Suprapubic skin (tissue), 4 donors: ENCODE measurements at places on chromosomes 5 and 9. TPM values are rescaled to one million over a fixed set of nuclear protein-coding genes. Genes with fewer than 3 reads are reported as not detected.
A peak's percentile ranks its signal among the peaks of the same experiment; 100 is the strongest.

DNA sequence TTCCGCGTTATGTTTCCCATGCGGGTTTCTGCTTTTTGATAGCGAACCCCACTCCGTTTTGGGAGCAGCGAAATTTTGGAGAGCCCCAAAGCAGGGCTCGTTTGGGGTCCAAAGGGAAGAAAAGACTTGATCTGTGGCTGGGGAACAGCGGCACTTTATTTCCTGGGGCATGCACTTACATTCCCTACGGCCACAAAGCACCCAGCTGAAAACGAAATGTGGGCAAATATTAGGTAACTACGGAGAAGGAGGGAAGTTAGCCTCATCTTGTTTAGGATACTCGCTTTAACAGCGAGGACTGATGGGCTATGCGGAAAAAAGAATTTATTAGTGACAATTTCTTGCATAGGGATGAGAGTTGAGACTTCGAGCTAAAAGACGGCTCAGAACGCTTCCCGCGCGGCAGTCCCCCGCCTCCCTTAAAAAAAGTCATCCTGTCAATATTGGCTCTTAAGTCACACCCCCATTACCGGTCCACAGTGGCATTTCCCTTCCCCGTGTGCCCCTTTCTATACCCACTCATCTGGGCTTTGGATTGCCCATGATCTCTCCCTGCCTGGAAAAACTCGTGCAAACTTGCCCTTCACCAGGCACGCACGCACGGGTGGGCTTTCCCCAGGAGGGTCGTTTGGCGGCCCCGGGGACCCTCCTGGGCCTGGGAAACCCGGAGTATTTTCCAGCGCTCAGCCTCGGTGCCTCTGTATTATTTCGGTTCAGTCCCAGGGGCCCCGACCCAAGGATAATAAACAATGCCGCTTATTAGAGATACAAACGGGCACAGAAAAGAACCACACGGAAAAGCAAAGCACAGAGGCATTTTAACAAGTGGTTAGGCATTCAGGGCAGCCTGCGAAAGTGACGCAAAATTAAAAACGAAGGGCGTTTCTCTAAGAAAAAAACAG, 35.8 kb upstream of the NFIB start:
- peaks cover 17% of the 10 kb centered on the region for H3K27me3 ChIP-seq
- peaks cover 75% of the 10 kb centered on the region for H3K4me1 ChIP-seq
- H3K4me3 ChIP-seq, result peak overlapping the region; percentile 61
- H3K27ac ChIP-seq, result peak overlapping the region; percentile 88
- H3K36me3 ChIP-seq, result no peaks in the 10 kb centered on the region

GRCh38 chr9:115672477-115673316, 480.9 kb upstream of the PAPPA start:
- no peaks in the 10 kb centered on the region for H3K4me1 ChIP-seq
- H3K4me3 ChIP-seq, result no peak overlapping the region
- DNase-seq, result no peak
- H3K27ac ChIP-seq, result no peak overlapping the region
- no peaks in the 10 kb centered on the region for H3K27me3 ChIP-seq

DNA sequence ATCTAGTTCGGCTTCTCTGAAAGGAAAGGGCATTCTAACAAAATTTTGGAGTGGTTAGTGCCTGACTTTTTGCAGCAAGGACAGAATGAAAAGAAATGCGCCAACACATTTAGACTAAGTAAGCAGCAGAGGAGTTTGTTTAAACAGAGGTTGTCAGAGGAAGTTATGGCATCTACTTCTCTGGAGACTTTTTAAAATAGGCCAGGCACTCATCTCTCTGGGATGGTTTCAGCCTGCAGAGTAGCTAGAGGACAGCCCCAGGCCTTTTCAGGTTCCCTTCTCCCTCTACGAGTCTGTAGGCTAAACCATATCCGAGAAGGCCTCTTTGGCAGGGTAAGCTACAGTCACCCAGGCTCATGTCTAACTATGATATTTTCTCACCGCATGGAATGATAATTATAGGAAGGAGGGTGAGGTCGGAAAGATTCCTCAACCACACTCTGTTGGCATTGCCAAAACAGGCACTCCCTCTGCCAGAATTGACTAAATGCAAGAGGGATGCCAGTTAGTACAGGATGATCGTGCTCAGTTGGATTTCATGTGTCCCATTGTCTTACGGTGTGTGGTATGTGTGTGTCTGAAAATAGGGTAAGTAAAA, 1.4 kb upstream of the CTXN3 start:
- H3K36me3 ChIP-seq, result no peaks in the 10 kb centered on the region
- H3K27me3 ChIP-seq, result no peaks in the 10 kb centered on the region
- H3K27ac ChIP-seq, result no peak overlapping the region
- no peak overlapping the region for H3K4me3 ChIP-seq
- no peak for DNase-seq
- H3K4me1 ChIP-seq, result peaks cover 7% of the 10 kb centered on the region

SUSD3 gene
- 2.8 TPM for total RNA-seq

DNA sequence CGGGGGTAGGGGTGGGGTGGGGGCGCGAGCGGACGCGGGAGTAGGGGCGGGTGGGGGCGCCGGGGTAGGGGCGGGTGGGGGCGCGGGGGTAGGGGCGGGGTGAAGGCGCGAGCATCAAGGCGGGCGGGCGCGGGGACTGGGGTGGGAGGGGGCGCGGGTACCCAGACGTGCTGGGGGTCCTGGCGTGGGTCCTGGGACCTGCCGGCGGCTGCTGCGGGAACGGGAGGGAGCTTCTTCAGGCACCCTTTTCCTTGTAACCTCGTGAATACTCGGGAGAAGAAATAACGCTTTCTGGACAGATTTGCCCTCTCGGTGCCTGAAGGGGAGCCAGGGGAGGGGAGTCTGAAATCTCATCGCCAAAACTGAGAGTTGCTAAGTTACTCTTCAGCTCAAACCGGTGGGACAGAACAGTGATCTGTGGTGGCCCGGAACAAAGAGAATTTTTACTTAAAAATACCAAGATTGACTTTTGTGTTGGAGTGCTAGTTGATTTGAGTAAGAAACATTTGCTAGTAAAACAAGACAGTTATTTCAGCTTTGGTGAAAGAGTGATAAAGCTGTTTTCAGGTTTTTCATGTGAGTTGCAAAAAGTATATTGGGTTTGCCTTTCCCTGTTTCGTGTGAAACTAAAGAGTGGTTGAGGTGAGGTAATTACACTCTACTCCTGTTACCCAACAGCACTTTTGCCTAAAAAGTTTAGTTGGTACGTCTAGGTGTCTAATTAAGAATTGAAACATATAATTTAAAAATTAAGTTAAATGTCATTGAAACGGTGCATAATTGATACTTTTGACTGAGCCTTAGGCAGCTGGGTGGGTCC, 643 bp downstream of the PLEKHG4B start:
- DNase-seq, result peak; percentile 54
- H3K4me3 ChIP-seq, result peak overlapping the region; percentile 55
- H3K4me1 ChIP-seq, result peaks cover 8% of the 10 kb centered on the region
- peaks cover 72% of the 10 kb centered on the region for H3K27me3 ChIP-seq
- H3K36me3 ChIP-seq, result no peaks in the 10 kb centered on the region
- no peak overlapping the region for H3K27ac ChIP-seq

GRCh38 chr5:91219091-91219802, 163.9 kb downstream of the ARRDC3 start:
- H3K4me1 ChIP-seq, result peaks cover 18% of the 10 kb centered on the region
- DNase-seq, result no peak
- H3K36me3 ChIP-seq, result no peaks in the 10 kb centered on the region
- H3K4me3 ChIP-seq, result no peak overlapping the region
- no peaks in the 10 kb centered on the region for H3K27me3 ChIP-seq

DNAJC18 gene
- total RNA-seq, result 2.7 TPM

OR1J2 gene
- not detected for total RNA-seq

SEMA4D gene
- total RNA-seq, result 50.1 TPM

MOB3B gene
- total RNA-seq, result 21.5 TPM

- peaks cover 24% of the 10 kb centered on the region for H3K4me1 ChIP-seq
- H3K4me3 ChIP-seq, result no peak overlapping the region
- no peaks in the 10 kb centered on the region for H3K27me3 ChIP-seq
- no peak for DNase-seq
- no peak overlapping the region for H3K27ac ChIP-seq
Measured at GRCh38 chr5:1975898-1976765, 93.4 kb upstream of the IRX4 start.

OCLN gene
- 56.9 TPM for total RNA-seq

- H3K27me3 ChIP-seq, result no peaks in the 10 kb centered on the region
- no peak overlapping the region for H3K4me3 ChIP-seq
- DNase-seq, result no peak
- H3K36me3 ChIP-seq, result no peaks in the 10 kb centered on the region
- H3K4me1 ChIP-seq, result no peaks in the 10 kb centered on the region
Measured at GRCh38 chr9:32873131-32873530, 89.8 kb downstream of the TMEM215 start.

GRCh38 chr9:78479441-78479840, 182.5 kb downstream of the PSAT1 start:
- no peak for DNase-seq
- H3K27ac ChIP-seq, result no peak overlapping the region
- no peak overlapping the region for H3K4me3 ChIP-seq
- H3K36me3 ChIP-seq, result no peaks in the 10 kb centered on the region
- no peaks in the 10 kb centered on the region for H3K27me3 ChIP-seq

- H3K36me3 ChIP-seq, result no peaks in the 10 kb centered on the region
- H3K4me3 ChIP-seq, result no peak overlapping the region
- no peak for DNase-seq
- H3K27me3 ChIP-seq, result no peaks in the 10 kb centered on the region
- H3K4me1 ChIP-seq, result peaks cover 30% of the 10 kb centered on the region
- H3K27ac ChIP-seq, result no peak overlapping the region
Measured at GRCh38 chr9:109121232-109121796, 1.6 kb upstream of the TMEM245 start.

DNA sequence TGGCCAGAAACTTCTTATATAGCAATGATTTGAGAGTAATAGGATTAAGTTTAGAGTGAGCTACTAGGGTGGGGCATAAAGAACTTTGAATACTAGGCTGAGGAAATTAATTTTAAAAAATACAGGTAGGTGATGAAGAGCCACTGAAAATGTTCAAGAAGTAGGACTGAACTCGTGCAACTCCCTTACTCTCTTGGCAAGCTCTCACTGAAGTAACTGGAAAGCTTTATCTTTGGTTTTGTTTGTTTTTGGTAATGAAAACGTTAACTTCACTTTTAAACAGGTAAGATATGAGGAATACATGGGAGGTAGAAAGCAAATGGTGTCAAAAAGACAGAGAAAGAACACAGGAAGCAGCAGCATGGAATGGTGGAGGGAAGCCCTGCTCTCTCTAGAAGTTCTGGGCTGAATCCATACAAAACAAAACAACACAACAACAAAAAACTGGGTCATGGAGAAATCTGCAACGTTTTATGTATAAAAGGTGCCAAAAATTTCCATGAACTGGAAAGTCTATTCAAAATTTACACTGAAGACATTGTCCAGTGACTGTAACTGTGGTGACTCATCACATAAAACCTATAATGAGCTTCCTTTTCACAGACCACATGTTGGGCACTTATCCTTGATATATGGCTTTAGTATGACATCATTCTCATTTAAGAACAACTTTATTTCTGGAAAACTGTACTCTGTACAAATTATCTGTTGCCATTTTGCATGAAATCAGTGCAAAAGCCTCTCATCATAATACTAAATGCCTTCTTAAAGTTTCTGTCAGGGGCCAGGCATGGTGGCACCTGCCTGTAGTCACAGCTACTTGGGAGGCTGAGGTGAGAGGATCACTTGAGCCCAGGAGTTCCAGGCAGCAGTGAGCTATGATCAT, 91.2 kb upstream of the CHD1 start:
- no peak overlapping the region for H3K27ac ChIP-seq
- no peaks in the 10 kb centered on the region for H3K36me3 ChIP-seq
- DNase-seq, result no peak
- H3K4me3 ChIP-seq, result no peak overlapping the region
- H3K4me1 ChIP-seq, result peaks cover 16% of the 10 kb centered on the region
- H3K27me3 ChIP-seq, result no peaks in the 10 kb centered on the region

- H3K27ac ChIP-seq, result no peak overlapping the region
- peaks cover 13% of the 10 kb centered on the region for H3K4me1 ChIP-seq
- H3K27me3 ChIP-seq, result no peaks in the 10 kb centered on the region
- H3K36me3 ChIP-seq, result no peaks in the 10 kb centered on the region
Measured at GRCh38 chr9:105275938-105276337, 31.5 kb downstream of the SLC44A1 start.

ST8SIA4 gene
- total RNA-seq, result 0.68 TPM

DNA sequence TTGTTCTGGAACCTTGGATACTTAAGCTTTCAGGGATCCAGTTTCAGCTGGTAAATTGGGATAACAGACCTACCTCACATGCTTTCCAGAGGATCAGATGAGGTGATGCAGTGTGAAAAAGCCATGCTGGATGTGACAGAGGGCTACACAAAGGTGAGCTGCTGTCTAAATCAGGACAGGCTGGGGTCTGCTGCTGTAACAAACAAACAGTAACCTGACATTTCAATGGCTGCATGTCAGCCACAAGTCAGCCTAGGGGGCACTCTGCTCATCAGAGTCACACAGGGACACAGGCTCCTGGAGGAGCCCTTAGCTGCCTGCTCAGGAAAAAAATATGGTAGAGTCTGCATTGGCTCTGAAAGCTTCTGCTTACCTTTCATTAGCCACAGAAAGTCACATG, 66.7 kb upstream of the EGFLAM start:
- no peak for DNase-seq
- no peaks in the 10 kb centered on the region for H3K4me1 ChIP-seq
- no peak overlapping the region for H3K4me3 ChIP-seq
- H3K36me3 ChIP-seq, result no peaks in the 10 kb centered on the region

GRCh38 chr5:139768807-139769465, 26.7 kb upstream of the PSD2 start:
- H3K27ac ChIP-seq, result no peak overlapping the region
- DNase-seq, result no peak
- no peaks in the 10 kb centered on the region for H3K36me3 ChIP-seq
- H3K4me3 ChIP-seq, result no peak overlapping the region
- peaks cover 14% of the 10 kb centered on the region for H3K27me3 ChIP-seq

GRCh38 chr9:16150501-16150900, 597.7 kb downstream of the CCDC171 start:
- peaks cover 16% of the 10 kb centered on the region for H3K4me1 ChIP-seq
- H3K27me3 ChIP-seq, result no peaks in the 10 kb centered on the region
- no peaks in the 10 kb centered on the region for H3K36me3 ChIP-seq
- H3K27ac ChIP-seq, result no peak overlapping the region
- H3K4me3 ChIP-seq, result no peak overlapping the region

CARTPT gene
- total RNA-seq, result not detected

SLC1A3 gene
- 34.2 TPM for total RNA-seq
